GM04504 (cell line): ENCODE measurements at places on chromosomes 1 and 21.

DNA sequence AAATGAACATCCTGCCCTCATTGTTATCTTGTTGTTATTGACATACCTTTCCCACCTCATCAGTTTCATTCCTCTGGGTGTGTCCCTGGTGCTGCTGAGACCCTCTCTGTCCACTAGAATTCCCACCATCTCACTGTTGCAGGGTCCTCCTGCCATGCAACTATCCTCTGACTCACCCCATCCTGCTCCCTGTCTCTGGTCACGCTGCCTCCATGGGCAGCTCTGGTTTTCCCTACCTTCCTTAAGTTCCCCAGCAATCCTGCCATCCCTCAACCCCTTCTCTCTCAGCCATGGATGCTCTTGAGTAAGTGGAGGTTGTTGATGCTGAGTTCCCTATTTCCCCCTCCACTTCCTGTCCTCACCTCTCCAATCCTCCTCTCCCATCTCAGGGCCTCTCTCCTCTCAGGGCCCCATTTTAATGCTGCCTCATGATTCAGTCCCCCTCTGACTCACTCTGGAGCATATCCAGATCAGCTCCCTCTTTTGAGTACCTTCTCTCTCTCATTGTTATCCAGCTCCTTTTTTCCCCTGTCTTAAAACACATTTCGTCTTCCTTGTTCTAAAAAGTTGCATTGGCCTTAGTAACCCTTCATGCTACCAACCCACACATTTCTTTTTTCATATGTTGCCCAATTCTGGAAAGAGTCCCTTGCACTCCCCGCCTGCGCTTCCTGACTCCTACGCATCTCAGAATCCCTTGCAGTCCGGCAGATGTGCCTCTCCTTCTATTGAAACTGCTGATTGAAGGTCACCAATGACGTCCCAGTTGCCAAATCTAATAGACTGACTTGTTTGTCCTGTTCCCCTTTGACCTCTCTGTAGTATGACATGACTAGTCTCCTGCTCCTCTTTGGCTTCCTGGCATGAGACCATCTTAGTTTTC lies 92.0 kb downstream of the CNIH3 start:
- peak; percentile 50 for DNase-seq

GRCh38 chr1:94863919-94864318 lies 43.8 kb downstream of the SLC44A3 start:
- peak; percentile 73 for DNase-seq

GRCh38 chr1:7680207-7680954 lies 90.7 kb upstream of the VAMP3 start:
- DNase-seq = no peak

GRCh38 chr21:35811191-35811806 lies 249.0 kb downstream of the SETD4 start:
- DNase-seq = no peak
